ENCODE measurements at places on chromosomes 1 and 21. TPM values are rescaled to one million over a fixed set of nuclear protein-coding genes. Genes with fewer than 3 reads are reported as not detected.
A peak's percentile ranks its signal among the peaks of the same experiment; 100 is the strongest.

- DNase-seq, result no peak
- no peak overlapping the region for H3K4me3 ChIP-seq
- H3K4me1 ChIP-seq, result peaks cover 26% of the 10 kb centered on the region
- H3K27ac ChIP-seq, result no peak overlapping the region
Measured at GRCh38 chr1:21514245-21514644, 5.0 kb downstream of the ALPL start.

DNA sequence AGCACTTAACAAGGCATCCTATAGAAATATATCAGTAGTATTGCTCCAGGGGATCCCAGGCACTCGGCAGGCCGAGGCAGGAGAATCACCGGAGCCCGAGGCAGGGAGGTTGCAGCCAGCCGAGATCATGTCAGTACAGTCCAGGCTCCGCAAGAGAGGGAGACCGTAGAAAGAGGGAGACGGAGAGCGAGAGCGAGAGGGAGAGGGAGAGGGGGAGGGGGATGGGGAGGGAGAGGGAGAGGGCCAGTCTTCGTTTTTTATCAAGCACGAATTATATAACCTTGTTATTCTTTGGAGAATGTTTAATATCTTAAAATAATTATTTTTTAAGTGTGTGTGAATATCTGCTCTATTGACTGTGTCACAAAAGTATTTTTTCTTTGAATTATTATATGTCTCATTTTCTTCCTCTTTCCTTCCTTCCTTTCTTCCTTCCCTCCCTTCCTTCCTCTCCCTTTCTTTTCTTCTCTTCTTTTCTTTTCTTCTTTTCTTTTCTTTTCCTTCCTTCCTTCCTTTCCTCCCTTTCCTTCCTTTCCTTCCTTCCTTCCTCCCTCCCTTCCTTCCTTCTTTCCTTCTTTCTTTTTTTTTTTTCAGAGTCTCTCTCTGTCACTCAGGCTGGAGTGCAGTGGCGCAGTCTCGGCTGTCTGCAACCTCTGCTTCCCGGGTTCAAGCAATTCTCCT, 233.7 kb downstream of the SRGAP2C start:
- no peaks in the 10 kb centered on the region for H3K27me3 ChIP-seq
- no peaks in the 10 kb centered on the region for H3K4me1 ChIP-seq
- no peaks in the 10 kb centered on the region for H3K36me3 ChIP-seq
- DNase-seq, result no peak
- no peak overlapping the region for H3K27ac ChIP-seq

DNA sequence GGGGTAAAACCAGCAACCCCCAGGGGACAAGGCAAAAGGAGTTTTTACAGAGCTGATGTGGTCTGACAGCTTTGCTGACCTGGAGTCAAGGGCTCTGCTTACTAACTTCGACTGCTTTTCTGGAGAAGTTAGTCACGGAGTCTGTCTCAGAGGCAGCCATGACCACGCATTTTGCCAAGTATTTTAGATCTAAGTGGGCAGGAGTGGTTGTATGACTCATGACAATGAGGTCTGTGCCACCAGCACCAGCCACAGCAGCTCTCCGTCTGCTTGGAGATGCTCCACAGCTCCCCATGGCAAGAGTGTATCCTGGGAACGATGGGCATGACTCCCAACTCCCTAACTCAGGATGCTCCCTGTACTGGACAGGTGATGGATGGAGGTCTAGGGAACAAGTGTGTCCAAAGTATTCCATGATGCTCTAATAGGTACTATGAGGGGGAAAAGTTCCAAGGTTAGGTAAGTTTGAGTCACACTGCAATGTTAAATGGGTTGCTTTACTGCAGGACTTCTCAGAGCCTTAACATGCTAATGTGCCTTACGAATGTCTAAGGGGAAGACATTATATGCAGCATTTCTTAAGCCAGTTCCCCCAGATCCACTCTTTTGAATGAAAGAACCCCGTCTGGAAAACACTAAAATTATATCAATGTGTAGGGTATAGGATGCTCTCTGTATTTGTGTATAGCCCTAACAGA, 359.0 kb downstream of the HHAT start:
- H3K27me3 ChIP-seq, result no peaks in the 10 kb centered on the region
- H3K4me1 ChIP-seq, result peaks cover 7% of the 10 kb centered on the region
- no peak overlapping the region for H3K27ac ChIP-seq
- no peak overlapping the region for H3K4me3 ChIP-seq
- no peak for DNase-seq
- H3K36me3 ChIP-seq, result no peaks in the 10 kb centered on the region

DNA sequence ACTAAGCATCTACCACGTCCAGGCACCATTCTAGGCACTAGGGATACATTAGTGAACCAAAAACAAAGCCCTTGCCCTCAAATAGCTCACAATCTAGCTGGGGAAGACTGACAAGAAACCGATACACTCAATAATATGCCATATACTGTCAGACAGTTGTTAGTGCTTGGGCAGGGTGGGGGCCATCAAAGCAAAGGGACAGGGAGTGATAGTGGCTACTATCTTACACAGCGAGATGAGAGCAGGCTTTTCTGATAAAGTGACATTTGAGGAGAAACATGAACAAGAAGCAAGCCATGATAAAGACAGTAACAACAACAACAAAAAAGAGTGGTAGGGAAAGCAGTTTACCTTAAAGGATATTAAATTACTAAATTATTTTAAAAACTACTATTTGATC, 41.1 kb downstream of the ERO1B start:
- H3K27ac ChIP-seq, result no peak overlapping the region
- no peak for DNase-seq
- no peaks in the 10 kb centered on the region for H3K27me3 ChIP-seq
- H3K4me3 ChIP-seq, result no peak overlapping the region
- H3K36me3 ChIP-seq, result no peaks in the 10 kb centered on the region

DNA sequence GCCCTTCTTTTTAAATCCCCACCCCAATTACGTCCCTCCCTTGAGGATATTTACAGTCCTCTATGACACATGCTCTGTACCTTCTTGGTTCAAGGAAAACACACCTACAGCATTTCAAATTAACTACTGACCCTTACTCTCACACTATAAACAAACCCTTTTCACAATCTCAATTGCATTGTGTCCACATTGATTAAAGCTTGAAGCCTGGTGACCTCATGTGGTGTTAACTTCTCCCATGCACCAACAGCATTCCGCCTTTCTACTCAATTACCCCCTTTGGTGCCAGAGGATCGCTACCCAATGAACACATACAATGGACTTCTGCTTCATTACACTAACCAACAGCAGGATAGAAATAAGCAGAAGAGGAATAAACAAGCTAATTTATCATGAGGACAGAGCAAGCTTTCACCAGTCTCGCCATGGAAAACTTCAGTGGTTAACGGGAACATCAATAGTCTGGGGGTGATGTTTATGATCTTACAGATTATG, 15.2 kb downstream of the WLS start:
- no peaks in the 10 kb centered on the region for H3K27me3 ChIP-seq
- H3K4me3 ChIP-seq, result no peak overlapping the region
- DNase-seq, result no peak
- H3K27ac ChIP-seq, result peak overlapping the region; percentile 72

Gene TRIM67
- polyA plus RNA-seq, result 0.09 TPM

GRCh38 chr1:145995964-145996432, 381 bp downstream of the TXNIP start:
- peaks cover 38% of the 10 kb centered on the region for H3K36me3 ChIP-seq
- H3K4me3 ChIP-seq, result peak overlapping the region; percentile 86
- peaks cover 41% of the 10 kb centered on the region for H3K4me1 ChIP-seq
- DNase-seq, result peak; percentile 67
- no peaks in the 10 kb centered on the region for H3K27me3 ChIP-seq
- H3K27ac ChIP-seq, result peak overlapping the region; percentile 94

GRCh38 chr21:39882151-39882838, 15.1 kb downstream of the PCP4 start:
- no peaks in the 10 kb centered on the region for H3K27me3 ChIP-seq
- no peaks in the 10 kb centered on the region for H3K36me3 ChIP-seq
- DNase-seq, result no peak
- no peak overlapping the region for H3K4me3 ChIP-seq

Gene KCNJ10
- polyA plus RNA-seq, result 0.23 TPM

- no peak overlapping the region for H3K4me3 ChIP-seq
- no peak for DNase-seq
- no peak overlapping the region for H3K27ac ChIP-seq
- no peaks in the 10 kb centered on the region for H3K36me3 ChIP-seq
- no peaks in the 10 kb centered on the region for H3K4me1 ChIP-seq
- peaks cover 16% of the 10 kb centered on the region for H3K27me3 ChIP-seq
Measured at GRCh38 chr1:22362626-22363402, 88.8 kb upstream of the ZBTB40 start.

DNA sequence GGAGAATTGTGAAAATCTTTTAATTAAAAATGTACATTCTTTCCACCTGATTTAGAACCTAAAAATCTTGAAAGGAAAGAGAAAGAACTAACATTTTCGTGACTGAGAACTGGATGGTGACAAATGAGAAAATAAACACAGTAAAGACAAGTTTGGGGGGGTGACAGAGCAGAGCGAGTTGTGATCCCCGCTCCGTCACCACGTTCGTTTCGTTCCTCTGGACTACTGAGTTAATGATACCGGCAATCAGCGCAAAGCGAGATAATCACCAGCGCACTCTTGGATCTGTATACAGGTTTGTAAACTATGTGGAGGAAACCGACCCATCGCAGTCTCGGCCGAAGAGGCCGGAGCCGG, 31.2 kb upstream of the CFAP126 start:
- no peaks in the 10 kb centered on the region for H3K27me3 ChIP-seq
- peak overlapping the region; percentile 100 for H3K27ac ChIP-seq
- H3K4me1 ChIP-seq, result peaks cover 15% of the 10 kb centered on the region
- H3K4me3 ChIP-seq, result peak overlapping the region; percentile 71
- no peaks in the 10 kb centered on the region for H3K36me3 ChIP-seq

DNA sequence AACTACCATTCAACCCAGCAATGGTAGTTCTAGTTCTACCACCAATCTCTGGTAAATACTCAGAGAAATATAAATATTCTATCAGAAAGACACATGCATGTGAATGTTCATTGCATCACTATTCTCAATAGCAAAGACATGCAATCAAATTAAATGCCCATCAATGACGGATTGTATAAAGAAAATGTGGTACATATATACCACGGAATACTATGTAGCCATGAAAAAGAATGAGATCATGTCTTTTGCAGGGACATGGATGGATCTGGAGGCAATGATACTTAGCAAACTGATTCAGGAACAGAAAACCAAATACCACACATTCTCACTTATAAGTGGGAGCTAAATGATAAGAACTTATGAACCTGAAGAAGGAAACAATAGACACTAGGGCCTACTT, 37.5 kb upstream of the C1orf87 start:
- no peaks in the 10 kb centered on the region for H3K27me3 ChIP-seq
- no peak overlapping the region for H3K4me3 ChIP-seq
- H3K27ac ChIP-seq, result no peak overlapping the region
- no peak for DNase-seq
- no peaks in the 10 kb centered on the region for H3K4me1 ChIP-seq

- no peak overlapping the region for H3K4me3 ChIP-seq
- no peaks in the 10 kb centered on the region for H3K36me3 ChIP-seq
- H3K27me3 ChIP-seq, result no peaks in the 10 kb centered on the region
Measured at GRCh38 chr1:84286071-84286470, 15.4 kb upstream of the SAMD13 start.

DNA sequence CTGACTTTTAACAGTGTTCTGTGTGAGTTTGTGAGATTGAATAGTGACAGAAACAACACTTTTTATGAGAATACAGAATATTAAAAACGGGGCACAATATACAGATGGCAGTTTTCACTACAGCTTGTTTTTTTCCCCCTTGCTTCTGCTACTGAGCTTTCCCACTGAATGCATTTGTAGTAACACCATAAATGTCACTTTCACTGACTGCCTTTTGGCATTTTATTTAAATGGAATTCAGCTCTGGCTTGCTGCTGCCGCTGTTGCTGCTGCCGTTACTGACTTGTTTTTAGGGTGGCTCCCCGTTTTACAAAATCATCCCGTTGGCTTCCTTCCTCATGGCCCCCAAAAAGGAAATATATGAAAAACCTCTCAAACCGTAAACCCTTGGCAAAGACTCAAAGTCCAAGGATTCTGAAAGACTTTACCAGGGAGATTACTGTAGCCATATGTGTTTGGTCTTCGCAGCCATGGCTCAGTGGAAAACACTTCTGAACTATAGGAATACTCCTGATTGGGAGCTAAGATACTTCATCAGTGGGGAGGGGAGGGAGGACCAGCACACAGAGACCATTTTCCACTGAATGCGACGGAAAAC, 151.0 kb downstream of the NUF2 start:
- DNase-seq, result no peak
- no peaks in the 10 kb centered on the region for H3K36me3 ChIP-seq
- H3K4me3 ChIP-seq, result peak overlapping the region; percentile 18

DNA sequence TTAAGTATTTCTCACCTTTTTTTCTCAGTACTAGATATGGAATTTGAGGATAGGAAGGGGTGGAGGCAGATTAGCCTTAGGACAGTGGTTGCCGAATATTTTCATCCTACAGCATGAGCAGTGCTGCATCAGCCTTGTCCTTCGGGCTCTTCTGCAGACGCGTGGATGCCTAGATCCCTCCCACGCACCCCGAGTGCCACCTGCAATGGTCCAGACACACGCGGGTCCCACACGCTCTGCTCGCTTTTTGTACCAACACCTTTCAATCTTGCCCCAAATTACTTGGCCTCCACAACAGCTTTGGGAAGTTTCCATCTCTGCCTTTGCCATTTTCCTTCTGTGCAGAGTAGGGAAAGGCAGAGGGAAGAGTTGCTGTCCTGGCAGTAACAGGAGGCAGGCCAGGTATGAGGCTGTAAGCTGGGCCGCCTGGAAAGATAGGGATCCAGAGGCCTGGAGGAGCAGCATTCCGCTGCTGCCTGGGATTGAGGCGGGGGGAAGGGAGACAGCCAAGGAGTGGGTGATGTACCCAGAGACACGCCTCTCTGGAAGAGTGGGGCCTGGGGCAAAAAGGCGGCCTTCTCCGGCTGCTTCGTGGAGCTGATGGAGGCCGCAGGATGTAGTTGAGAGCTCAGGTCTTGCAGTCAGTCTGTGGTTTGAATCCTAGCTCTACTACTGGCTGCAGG, 467.7 kb downstream of the KIF26B start:
- H3K4me3 ChIP-seq, result no peak overlapping the region
- H3K27ac ChIP-seq, result no peak overlapping the region
- no peaks in the 10 kb centered on the region for H3K36me3 ChIP-seq
- H3K4me1 ChIP-seq, result no peaks in the 10 kb centered on the region
- no peak for DNase-seq
- H3K27me3 ChIP-seq, result peaks cover 6% of the 10 kb centered on the region

GRCh38 chr1:43913051-43913501, 20.5 kb upstream of the ARTN start:
- H3K27ac ChIP-seq, result peak overlapping the region; percentile 31
- peaks cover 18% of the 10 kb centered on the region for H3K4me1 ChIP-seq
- no peak overlapping the region for H3K4me3 ChIP-seq
- H3K27me3 ChIP-seq, result no peaks in the 10 kb centered on the region
